ENCODE measurements at places on chromosomes 7 and 10.

DNA sequence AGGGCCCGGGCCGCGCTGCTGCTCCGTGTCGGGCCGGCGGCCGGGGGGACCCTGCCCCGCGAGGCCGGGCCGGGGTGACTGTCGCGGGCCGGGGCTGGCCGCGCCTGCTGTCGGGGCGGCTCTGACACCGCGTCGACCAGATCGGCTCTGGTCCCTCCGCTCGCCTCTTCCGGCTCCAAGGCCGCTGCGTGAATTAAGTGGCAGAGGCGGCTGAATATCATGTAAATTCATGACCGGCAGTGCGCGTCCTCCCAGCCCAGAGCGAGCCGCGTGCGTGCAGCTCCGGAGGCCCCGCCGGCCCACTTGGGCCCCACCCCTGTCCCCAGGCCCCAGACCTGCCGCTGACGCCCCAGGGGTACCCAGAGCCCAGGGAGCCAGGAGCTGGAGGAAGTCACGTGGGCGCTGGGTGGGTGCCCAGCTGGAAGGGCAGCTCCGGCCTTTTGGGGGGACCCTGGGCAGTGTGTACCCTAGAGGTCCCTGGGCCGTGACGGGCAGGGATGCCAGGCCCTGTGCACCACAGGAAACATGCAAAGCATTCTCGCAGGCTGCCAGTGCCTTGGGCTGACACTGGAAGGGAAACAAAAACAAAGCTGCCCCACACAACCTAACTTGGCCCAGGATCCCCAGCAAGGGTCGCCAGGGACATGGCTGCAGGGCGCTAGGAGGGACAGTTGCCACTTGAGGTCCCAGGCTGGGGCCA is 584.0 kb upstream of the MKI67 start:
- DNase-seq: no peak

- DNase-seq: no peak
Measured at GRCh38 chr7:153470004-153470671, 582.1 kb upstream of the DPP6 start.

DNA sequence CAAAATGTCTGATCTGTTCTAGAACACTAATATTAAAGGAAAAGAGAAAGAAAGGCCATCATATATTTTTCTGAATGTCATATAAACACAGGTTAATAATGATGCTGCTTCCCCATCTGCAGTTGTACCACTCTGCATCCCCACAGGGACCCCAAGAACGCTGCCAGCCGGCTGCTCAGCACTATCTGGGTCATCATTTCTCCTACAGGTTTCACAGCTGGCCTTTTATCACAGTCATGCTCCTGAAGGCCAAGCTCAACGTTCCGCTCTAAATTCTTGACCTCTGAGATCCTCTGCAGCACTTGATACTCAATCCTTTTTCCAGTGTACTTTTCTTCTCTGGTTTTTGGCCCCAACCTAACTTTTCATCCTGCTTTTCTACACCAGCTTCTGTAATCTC is 4.8 kb downstream of the IDI1 start:
- DNase-seq: no peak

GRCh38 chr7:134809616-134810015 is 30.2 kb downstream of the CALD1 start:
- no peak for DNase-seq

DNA sequence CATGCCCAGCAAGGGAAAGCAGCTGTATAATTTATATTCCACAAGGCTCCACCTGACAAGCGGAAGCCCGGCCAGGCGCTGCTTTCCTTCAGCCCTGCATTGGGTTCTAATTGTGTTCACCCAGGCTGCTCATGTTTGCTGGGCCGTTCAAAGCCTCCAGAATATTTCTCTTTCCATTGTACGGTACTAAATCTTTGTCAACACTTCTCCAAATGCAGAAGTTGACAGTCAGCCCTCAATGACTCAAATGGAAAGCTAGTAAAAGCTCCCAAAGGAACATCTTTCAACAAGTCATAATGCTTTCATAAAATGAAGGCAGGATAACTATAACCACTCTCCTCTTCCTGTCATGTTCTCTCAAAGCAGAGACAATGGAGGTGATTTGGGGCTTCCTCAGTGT is 17.8 kb upstream of the CPXM2 start:
- DNase-seq: no peak

GRCh38 chr7:25735674-25736242 is 416.2 kb upstream of the NFE2L3 start:
- no peak for DNase-seq

DNA sequence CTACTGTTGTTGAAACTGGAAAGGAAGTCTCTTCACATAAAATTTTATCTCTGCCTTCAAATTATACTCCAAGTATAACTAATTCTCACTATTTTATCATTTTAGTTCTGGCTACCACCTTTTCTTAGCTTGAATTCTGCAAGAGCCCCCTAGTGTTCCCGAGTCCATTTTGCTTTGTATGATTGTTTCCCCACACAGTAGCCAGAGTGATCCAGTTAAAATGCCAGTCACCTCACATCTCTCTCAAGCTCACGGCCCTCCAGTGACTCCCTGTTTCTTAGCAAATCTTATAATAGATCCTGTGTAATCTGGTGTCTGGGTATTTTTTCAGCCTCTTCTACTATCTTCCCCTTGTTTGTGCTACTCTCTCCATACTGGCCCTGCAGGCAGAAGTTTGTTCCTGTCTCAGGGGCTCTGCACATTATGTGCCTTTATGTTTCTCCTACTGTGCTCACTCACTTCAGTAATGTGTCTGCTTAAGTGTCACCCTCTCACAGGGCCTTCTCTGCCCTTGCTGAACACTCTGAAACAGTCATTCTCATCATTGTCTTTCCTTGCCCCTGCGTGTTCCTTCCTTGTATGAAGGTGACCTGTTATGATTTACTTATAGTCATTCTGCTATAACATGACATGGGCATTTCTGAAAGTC is 8.9 kb downstream of the WAC start:
- DNase-seq: no peak

DNA sequence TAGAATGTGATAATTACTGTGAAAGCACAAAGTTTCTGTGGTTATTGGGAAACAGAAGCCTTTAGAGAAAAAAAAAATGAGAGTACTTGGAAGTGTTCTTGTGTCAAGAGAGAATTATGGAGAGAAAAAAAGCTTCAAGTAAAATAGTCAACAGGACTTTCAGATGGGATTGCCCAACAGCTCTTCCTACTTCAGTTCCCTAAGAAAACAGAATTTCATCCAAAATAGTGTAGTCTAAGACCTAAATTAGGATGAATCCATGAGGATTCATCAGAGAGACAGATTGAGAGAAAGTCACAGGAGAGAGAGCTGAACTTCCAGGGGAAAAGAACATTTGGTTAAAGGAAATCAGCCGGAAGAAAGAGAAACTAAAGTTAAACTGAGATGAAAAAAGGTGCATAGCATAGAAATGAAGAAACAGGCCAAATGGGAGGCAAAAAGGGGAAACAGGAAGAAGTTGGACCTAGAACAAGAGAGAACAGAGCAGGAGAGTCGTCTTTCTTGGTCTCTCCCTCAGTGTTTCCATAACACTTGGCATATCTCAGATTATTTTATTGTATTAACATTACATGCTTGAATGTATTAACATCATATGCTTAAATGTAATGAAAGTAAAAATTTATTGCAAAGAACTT is 2.5 kb downstream of the SCIN start:
- DNase-seq: no peak

GRCh38 chr7:148882192-148882591 is 1.9 kb downstream of the EZH2 start:
- DNase-seq: no peak

DNA sequence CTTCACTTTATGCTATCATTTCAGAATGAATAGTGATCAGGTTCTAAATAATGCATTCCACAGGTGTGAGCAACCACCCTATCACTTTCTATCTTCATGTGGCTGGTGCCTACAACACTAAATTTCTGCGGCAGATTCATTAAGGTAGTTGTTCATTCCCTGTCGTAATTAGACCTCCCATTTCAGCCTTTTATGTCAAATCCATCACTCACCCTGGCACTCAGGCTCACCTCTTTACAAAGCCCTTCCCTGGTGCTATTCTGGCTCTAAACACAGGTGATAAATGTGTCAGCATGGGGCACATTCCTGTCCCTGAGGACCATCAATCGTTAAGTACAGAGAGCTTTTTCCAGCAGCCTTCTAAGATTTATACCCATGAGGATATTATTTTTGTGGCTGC is 300.0 kb upstream of the C7orf33 start:
- no peak for DNase-seq

DNA sequence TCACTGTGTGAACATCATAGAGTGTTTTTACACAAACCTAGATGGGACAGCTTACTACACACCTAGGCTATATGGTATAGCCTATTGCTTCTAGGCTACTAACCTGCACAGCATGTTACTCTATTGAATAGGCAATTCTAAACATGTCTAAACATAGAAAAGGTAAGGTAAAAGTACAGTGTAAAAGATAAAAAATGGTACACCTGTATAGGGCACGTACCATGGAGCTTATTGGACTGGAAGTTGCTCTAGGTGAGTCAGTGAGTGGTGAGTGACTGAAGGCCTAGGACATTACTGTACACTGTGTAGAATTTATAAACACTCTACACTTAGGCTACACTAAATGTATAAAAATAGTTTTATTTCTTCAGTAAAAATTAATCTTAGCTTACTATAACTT is 182.0 kb upstream of the THSD7A start:
- DNase-seq: no peak

GRCh38 chr7:44057181-44057848 is 8.1 kb downstream of the PGAM2 start:
- no peak for DNase-seq

- no peak for DNase-seq
Measured at GRCh38 chr7:92626281-92626809, 36.2 kb upstream of the FAM133B start.

- no peak for DNase-seq
Measured at GRCh38 chr10:18650404-18650997, 886 bp downstream of the NSUN6 start.

DNA sequence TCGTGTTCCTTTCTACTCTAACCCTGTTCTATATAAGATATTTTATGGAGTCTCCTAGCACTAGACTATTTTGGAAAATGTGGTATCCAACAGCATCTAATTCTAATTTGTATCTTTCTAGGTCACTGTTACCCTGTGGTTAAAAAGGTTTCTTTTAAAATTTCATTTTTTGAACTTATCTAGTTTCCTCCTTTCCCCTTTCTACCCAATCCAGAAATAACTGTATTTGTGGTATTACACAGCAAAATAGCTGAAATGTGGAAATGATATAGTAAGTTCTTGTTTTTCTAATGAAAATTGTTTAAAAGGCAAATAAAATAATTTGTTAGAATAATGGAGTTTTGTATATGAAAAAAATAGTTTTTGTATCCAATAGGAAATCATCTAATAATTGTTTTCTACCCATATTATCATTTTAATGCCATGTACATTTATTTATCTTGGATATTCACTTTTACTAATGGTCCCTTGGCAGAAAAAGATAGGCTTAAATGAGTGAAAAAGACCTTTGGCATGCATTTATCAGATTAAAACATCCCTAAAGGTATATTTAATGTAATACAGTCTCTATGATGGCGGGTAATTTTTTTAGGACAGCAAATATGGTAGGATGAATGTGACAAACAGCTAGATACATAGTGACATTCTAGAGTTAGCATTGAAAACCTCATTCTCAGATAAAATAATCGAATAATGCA is 175.5 kb upstream of the PLXDC2 start:
- no peak for DNase-seq

GRCh38 chr7:140053812-140054539 is 8.8 kb downstream of the PARP12 start:
- DNase-seq: no peak

DNA sequence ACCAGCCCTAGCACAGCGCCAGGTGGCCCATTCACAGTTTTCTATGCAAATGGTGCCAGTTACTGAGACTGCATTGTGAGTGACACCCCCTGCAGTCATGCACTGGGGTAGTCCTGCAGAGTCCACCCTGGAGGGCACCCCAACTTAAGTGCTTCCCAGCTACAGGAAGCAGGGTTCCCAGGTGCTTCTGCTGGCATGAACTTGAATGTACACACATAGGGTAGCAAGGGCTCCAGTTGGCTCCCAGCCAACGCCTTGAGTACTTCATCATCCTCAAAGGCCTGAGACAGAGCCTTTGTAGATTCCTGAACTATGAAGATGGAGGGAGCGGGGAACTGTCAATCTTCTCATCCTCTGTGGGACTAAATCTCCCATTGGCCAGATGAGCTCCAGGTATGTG is 11.5 kb upstream of the NPFFR1 start:
- no peak for DNase-seq

DNA sequence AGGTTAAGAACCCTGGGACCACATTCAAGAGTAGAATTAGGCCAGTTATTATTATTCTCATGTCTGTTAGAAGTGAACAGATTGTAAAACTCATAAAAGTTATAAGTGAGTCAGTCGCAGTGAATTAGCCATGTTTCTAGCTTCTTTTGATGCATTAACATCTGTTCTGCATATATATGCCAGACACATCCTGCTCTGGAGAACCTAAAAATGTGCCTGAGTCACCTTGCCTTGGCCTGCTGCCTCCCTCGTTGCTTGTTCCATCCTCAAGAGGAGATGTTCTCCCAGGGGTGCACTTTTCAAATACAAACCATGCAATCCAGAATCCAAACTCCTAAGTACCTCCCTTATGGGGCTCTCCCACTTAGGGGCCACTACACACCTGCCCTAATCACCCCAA is 14.8 kb downstream of the TSPAN12 start:
- peak; percentile 12 for DNase-seq

GRCh38 chr10:96341219-96342182 is 17.3 kb downstream of the OPALIN start:
- no peak for DNase-seq

GRCh38 chr10:13352519-13352918 is 4.4 kb upstream of the SEPHS1 start:
- no peak for DNase-seq

DNA sequence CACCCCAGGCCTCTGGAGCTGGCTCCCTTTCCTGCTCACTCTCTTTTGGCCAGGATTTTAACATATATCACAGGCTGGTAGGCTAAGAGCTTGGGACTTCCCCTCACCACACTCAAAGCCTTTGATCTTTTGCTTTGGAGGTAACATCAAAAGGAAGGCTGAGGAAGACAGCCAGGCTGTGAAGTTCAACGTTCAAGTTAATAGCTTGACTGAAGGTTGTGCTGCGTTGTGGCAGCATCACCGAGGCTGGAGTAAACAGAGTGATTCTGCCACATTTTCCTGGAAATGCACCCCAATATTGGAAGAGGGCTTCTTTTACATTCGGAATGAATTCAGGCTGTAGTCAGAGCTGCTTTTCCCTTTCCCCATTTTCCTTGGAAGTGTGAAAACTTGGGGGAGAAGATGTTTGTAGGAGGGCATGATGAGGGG is 57.3 kb downstream of the TCF7L2 start:
- DNase-seq: no peak

Measured in fibroblast of skin of scalp (primary cell).